CD4-positive, alpha-beta T cell treated with Interleukin-10 for 1 hour (primary cell): ENCODE measurements at places on chromosomes 3 and 15.

GRCh38 chr3:113084777-113085176, 94.0 kb downstream of the GTPBP8 start:
- no peak for DNase-seq

DNA sequence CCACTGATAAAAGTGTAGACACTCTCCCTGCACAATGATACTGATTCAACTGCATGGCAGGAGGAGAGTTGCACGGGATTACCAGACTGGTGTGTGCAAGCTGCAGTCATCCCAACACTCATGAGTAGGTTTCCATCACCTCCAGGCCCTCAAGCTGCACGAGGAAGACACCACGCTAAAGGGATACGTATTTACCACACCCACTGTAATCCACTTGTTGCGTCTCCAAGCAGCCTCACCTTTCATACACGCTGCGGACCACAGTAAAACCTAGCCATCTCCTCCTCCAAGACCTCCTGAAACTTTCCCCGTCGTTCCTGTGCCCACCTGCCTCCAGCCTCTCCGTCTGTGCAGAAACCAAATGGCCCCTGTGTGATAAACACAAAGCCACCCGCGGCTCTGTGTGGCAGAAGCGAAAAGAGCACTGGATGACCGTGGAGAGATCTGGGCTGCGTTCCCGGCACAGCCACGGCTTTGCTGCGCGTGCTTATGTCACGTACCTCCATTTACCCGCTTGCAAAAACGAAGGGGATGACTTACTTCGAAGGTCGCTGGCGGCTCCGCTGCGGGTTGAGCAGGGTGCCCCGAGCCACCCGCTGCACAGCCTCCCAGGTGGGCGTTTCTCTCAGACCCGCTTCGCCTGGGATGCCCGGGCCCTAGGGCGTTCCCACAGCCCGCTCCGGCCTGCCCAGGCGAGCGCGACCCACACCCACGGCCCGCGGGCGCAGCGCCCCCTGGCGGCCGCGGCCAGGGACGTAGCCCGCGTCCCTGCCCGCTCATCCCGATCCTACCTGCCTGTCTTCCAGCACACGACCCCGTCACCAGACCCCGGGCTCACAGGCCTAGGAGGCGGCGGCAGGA, 643 bp downstream of the ABCC5 start:
- DNase-seq: peak; percentile 59

- DNase-seq: no peak
These were observed 948.2 kb upstream of the CFAP20DC start for GRCh38 chr3:59998058-59998457.

DNA sequence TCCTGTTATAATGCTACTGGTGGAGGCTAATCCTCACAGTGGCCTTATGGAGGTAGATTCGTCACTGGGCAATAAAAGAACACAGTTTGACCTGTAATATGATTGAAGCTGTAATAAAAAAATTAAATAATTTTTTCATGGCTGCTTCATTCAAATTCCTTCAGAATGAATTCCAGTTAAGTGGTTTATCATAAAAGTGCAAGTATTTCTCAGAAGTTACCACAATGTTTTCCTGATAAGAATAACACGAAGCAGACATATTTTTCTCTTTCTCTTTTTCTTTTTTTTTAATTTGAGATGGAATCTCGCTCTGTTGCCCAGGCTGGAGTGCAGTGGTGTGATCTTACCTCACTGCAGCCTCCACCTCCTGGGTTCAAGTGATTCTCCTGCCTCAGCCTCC, 15.6 kb downstream of the B4GALT4 start:
- DNase-seq: no peak
